Activated CD4-positive, alpha-beta T cell treated with anti-CD3 and anti-CD28 coated beads, Interleukin-2, amount 10 ng/mL, durations not matched to agents 24 days and 14 days (primary cell): ENCODE measurements at places on chromosomes 13 and 19.

DNA sequence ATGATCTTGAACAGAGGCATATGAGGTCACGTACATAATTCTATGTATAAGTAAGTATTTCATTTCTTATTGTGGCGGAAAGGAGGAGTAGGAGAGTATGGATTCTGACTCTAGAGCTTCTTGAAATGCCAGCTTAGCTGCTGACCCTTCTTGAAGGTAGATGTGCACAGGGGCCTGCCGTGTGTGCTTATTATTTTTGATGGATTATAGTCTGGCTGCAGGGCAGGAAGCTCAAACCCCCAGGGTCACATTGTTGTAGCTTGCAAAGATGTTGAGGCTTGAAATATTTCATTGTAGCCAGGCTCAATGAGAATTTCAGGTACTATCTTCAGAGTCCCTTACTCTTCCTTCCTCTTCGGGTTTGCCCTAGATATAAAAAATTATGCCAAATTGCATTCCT is 418.8 kb downstream of the OLFM4 start:
- H3K27ac ChIP-seq = no peak overlapping the region
- no peak for DNase-seq
- no peaks in the 10 kb centered on the region for H3K27me3 ChIP-seq
- H3K36me3 ChIP-seq = no peaks in the 10 kb centered on the region

- H3K27ac ChIP-seq = no peak overlapping the region
- peaks cover 8% of the 10 kb centered on the region for H3K36me3 ChIP-seq
- DNase-seq = no peak
- H3K27me3 ChIP-seq = no peaks in the 10 kb centered on the region
- H3K4me1 ChIP-seq = peaks cover 4% of the 10 kb centered on the region
Measured at GRCh38 chr19:50792272-50793250, 2.3 kb downstream of the ACP4 start.

GRCh38 chr19:5025027-5025426 is 56.1 kb downstream of the KDM4B start:
- H3K4me3 ChIP-seq = no peak overlapping the region
- no peaks in the 10 kb centered on the region for H3K27me3 ChIP-seq
- H3K27ac ChIP-seq = no peak overlapping the region
- no peaks in the 10 kb centered on the region for H3K4me1 ChIP-seq

- no peak overlapping the region for H3K27ac ChIP-seq
- DNase-seq = no peak
- H3K4me3 ChIP-seq = no peak overlapping the region
- no peaks in the 10 kb centered on the region for H3K27me3 ChIP-seq
- no peaks in the 10 kb centered on the region for H3K4me1 ChIP-seq
Measured at GRCh38 chr19:56976300-56976699, 135.8 kb upstream of the PEG3 start.

DNA sequence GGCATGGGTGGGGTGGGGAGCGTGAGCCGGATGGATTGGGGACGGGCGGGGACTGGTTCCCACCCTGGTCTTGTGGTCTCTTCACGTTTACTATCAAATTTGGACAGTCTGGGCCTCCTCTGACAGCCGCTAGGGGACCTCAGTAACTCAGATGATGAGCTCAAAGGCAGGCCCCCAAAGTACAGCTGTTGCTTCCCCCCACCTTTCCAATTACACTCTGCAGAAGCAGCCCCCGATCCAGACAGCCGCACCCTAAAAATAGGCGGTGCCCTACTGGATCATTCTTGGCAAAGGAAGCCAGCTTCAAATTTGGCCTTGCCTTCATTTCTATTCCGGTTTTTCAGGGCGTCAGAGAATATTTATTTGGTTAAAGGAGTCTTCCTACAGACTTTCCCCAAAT is 1.9 kb upstream of the FOXO1 start:
- H3K27ac ChIP-seq = no peak overlapping the region
- peaks cover 11% of the 10 kb centered on the region for H3K36me3 ChIP-seq
- peaks cover 32% of the 10 kb centered on the region for H3K4me1 ChIP-seq
- H3K4me3 ChIP-seq = peak overlapping the region; percentile 91

- H3K27ac ChIP-seq = peak overlapping the region; percentile 89
- peak; percentile 66 for DNase-seq
- peak overlapping the region; percentile 44 for H3K4me3 ChIP-seq
- no peaks in the 10 kb centered on the region for H3K27me3 ChIP-seq
- H3K4me1 ChIP-seq = peaks cover 44% of the 10 kb centered on the region
Measured at GRCh38 chr13:79445968-79446645, 34.8 kb upstream of the NDFIP2 start.

DNA sequence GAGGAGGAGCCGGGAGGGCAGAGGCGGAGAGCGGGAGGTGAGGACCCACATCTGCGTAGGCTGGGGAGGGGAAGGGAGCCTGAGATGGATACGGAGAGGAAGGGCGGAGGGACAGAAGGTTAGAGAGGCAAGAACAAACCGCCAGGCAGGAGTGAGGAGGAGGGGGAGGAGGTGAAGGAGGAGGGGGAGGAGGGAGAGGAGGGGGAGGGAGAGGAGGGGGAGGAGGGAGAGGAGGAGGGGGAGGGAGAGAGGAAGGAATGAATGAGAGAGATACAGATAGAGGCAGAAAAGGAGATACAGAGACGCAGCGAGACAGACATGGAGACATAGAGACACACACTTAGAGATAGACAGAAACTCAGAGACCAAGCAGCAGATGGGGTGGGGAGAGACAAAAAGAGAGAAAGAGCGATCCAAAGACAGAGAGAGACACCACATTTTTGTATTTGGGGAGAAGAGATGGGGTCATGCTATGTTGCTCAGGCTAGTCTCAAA is 782 bp upstream of the CA11 start:
- DNase-seq = no peak
- peak overlapping the region; percentile 73 for H3K27ac ChIP-seq
- peaks cover 37% of the 10 kb centered on the region for H3K4me1 ChIP-seq
- peaks cover 2% of the 10 kb centered on the region for H3K27me3 ChIP-seq
- no peaks in the 10 kb centered on the region for H3K36me3 ChIP-seq
